HuH-7 (cell line): ENCODE measurements at places on chromosomes 4 and X.
A peak's percentile ranks its signal among the peaks of the same experiment; 100 is the strongest.

- peak; percentile 44 for DNase-seq
These were observed 30.6 kb downstream of the LONRF3 start for GRCh38 chrX:119004920-119005524.

GRCh38 chr4:151658959-151659600 lies 101.7 kb downstream of the GATB start:
- DNase-seq: no peak

DNA sequence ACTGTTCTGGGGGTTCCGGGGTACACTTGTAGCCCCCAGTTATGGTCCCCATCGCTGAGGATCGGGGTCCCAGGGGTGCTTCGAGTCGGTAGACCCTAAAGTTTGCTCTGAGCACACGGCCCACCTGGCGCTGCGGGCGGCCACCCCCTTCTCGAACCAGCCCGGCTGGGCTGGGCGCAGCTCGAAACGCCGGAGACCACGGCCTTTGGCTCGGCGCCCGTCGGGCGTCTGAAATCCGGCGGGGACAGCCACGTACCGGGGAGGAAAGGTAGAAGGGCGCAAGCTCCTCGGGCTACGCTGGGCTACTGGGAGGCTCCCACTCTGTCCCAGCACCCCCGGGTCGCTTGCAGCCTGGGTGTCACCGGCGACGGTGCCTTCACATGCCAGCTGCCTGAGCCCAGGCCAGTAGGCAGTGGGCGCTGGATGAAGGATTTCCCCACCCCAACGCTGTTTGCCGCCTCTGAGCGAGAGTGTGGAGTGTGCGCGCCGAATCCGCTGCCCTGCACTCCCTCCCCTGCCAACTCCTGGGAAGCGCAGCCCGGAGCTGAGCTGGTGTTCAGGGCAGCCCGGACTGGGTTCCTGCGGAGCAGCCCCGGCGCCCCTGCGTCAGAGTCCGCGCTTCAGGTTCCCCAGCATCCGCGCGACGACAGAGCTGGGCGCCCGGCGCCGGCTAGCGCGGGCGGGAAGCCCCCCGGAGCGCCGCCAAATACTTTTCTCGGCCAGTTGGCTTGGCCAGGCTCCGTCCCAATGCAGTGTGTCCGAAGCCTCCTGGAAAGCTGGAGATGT lies 637 bp downstream of the MAMLD1 start:
- no peak for DNase-seq

- no peak for DNase-seq
These were observed 182.3 kb downstream of the RPA4 start for GRCh38 chrX:97065973-97066372.

GRCh38 chrX:124023838-124024238 lies 62.3 kb downstream of the STAG2 start:
- no peak for DNase-seq

DNA sequence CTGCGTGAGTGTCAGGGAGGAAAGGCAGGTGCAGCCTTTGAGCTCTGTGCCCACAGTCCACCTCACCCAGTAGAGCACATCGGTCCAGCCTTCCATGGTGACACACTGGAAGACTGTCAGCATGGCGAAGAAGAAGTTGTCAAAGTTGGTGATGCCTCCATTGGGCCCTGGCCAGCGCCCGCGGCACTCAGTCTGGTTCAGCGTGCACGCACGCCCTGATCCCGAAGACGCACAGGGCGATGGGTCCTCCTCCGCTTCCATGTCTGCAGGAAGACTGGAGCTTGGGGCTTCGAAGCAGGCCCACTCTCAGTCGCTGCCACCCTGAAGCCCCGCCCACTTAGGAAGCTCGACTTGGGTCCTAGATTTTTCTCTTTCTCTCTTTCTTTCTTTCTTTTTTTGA lies 5.0 kb downstream of the CACNA1F start:
- DNase-seq: no peak

DNA sequence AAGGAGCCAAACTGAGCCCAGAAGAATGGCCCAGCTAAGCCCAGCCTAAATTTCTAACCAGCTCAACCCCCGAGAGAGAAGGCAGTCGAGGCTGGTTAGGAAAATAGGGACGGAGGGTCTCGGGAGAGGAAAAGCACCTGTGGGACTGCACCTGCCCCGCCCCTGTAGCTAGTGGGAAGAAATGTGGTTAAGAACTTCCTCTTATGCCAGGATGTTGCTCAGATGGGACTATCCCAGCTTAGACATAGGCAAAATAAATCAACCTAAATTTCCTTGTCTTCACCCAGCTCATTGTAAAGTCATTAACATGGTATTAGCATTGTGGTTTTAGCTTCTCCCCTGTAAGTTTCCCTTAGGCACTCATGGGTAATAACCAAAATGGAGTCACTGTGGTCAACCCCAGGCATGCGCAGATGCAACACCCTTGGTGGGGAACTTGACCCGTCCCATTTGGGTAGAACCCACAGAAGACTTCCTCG lies 86.8 kb downstream of the ZNF718 start:
- no peak for DNase-seq

DNA sequence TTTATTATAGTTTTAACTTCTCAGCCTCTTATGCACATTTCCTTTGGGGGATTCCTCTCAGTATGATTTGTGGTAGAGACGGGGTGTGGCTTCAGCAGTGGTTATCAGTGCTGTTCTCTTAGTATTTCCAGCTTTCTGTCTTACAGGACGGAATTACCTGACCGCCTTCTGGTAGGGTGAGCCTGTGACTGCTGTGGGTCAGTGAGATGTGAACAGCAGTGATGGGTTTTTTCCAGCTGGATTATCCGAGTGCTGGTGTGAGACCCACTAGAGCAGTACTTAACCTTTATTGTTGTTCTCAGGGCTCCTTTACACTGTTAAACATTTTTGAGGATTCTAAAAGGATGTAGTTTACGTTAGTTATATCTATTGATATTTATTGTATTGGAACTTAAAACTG lies 135.2 kb downstream of the SLIT2 start:
- no peak for DNase-seq

GRCh38 chrX:103376979-103377324 lies 614 bp downstream of the BEX3 start:
- no peak for DNase-seq

DNA sequence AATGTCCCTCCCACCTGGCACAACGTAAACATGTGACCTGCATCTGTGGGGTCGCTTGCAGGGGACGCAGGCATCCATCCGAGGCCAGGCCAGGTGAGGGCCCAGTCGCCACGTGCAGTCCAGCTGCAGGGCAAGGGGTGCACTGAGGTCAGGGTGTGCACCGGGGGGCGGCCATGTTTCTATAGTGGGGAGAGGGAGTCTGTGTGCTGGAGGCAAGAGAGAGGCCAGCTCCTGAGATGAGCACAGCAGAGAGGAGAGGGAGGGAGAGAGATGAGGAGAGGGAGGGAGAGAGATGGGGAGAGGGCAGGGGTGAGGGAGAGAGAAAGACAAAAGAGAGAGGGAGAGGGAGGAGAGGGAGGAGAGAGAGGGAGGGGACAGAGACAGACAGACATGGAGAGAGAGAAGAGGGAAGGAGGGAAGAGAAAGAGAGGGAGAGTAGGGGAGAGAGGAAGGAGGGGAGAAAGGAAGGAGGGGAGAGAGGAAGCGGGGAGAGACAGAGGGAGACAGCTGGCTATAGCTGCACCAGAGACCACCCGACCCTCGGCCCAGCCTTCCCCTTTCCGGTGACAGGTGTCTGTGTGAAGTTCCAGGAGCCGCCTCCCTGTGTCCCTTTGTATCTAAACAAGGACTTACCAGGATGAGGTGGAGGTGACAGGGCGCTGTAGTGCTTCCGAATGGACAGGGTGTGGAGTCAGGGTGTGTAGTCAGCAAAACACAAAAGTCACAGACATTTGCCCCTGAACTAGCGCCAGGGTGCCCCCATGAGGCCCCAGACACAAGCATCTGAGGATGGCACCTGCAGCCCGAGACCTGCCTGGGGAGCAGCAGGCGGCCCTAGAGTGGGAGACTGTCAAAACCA lies 68.7 kb downstream of the ADRA2C start:
- DNase-seq: no peak

- peak; percentile 5 for DNase-seq
These were observed 169.4 kb downstream of the GLUD2 start for GRCh38 chrX:121216641-121217374.

- no peak for DNase-seq
These were observed 36.8 kb upstream of the TNIP3 start for GRCh38 chr4:121200795-121201472.

GRCh38 chr4:46554760-46555465 lies 165.0 kb upstream of the GABRA2 start:
- DNase-seq: no peak

- no peak for DNase-seq
These were observed 65.4 kb downstream of the HTRA3 start for GRCh38 chr4:8334786-8335460.

DNA sequence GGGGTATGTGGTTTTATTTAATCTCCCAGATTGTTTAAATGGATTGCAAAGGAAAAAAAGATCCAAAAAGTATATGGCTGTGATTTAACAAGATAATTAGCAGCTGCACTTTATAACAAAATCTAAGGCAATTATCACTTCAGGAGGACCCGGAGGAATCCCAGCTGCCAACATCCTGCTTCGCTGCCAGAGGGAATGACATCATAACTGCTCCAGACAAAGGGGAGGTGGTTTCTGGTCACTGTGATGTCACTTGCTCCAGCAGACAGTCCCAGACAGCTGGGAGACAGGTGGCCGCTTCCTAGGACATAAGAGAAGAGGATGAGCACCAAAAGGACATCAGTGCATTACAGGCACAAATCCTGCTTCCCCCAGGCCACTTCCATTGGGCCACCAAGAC lies 371.0 kb downstream of the BCOR start:
- no peak for DNase-seq
